ENCODE measurements at places on chromosomes 2 and 18. TPM values are rescaled to one million over a fixed set of nuclear protein-coding genes. Genes with fewer than 3 reads are reported as not detected.
A peak's percentile ranks its signal among the peaks of the same experiment; 100 is the strongest.

The KRTCAP3 gene
- total RNA-seq, result 26.0 TPM

DNA sequence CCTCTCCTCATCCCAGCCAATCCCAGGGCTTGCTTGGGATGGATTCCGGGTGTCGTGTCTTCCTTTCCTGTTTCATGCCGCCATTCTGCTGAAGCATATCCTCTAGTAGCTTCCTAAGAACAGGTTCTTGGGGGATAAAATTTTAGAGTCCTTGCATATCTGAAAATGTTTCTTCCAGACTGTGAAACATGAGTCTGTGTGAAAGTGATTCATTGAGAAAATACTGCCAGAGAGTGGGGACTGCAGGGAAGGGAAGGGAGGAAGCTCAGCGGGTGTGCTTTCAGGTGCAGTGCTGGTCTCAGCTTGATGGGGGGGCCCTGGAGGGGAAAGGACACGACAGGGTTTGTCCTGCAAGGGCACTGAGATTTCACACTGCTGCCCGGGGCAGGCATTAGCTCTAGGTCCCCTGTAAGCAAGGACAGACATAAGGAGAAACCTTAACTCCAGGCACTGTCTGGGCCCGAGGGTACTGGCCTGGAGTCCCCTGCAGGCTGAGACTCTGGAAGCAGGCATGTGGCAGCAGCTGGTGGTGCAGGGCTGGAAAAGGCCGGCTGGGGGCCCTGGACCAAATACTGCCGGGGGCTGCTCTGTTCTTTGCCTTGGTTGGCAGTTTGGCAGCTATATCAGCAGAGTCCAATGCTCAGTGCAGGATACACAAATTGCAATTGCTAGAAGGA, 97.6 kb upstream of the HS6ST1 start:
- no peak for ATAC-seq

- ATAC-seq, result peak; percentile 70
These were observed 42.7 kb downstream of the ACSL3 start for GRCh38 chr2:222903234-222904220.

DNA sequence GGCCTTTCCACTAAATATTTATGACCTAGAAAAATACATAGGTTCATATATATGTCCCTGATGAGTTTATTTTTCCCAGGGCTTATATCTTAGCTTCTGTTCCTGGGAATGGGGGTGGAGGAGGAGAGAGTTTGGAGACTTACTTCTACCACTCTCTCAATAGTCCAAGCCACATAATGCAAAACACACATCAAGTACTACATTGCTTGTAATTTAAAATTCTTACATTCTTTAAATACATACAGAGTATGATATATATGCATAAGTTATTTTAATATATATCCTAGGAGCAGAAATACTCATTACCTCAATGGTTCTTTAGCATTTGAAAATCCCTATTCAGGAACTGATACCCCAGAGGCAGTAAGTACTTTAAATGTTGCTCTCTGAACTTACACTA, 73.2 kb upstream of the MYL1 start:
- ATAC-seq, result no peak

GRCh38 chr2:43642363-43642762, 5.3 kb downstream of the PLEKHH2 start:
- ATAC-seq, result no peak

- ATAC-seq, result no peak
These were observed 115.5 kb upstream of the SP3 start for GRCh38 chr2:174080672-174081121.
